ENCODE measurements at places on chromosomes 2 and 18.

GRCh38 chr2:221590861-221591365 lies 18.8 kb upstream of the EPHA4 start:
- no peak for DNase-seq

DNA sequence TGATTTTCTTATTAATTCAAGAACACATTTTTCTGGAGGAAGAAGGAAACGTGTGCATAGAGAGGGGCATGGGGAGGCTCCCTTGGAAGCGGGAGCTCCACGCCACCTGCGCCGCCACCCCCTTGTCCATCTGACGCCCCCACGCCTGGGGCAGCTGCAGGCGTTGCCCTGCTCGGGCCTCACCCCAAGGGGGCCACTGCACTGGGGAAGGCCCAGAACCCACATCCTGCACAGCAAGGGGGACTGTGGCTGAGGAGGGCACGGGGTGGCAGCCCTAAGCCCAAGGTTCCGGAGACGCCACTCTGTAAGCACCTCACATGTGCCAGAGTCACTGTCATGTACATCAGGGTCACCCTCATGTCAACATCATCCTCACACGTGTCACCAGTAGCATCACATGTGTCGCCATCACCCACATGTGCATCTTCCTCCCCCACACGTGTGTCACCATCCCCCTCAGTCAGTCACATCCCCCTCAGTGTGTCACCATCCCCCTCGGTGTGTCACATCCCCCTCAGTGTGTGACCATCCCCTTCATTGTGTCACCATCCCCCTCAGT lies 486.7 kb upstream of the SALL3 start:
- no peak for DNase-seq

DNA sequence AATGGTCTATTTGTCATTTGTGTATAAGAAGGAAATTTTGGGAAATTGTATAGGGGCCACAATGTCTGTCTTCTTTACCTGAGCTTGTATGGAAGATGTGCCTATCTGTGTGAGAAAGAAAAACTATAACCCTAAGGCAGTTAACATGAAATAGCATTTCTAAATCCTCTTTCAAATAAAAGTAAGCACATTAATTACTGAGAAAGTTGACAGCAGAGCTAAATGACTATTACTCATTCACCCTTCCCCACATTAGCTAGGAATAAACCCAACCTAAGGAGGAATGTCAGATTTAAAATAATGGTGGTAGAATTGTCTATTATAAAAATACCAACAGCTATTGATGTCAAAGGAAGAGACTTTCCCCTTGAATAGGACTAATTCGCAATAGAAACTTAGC lies 56.2 kb downstream of the SLC38A11 start:
- DNase-seq, result peak; percentile 31

DNA sequence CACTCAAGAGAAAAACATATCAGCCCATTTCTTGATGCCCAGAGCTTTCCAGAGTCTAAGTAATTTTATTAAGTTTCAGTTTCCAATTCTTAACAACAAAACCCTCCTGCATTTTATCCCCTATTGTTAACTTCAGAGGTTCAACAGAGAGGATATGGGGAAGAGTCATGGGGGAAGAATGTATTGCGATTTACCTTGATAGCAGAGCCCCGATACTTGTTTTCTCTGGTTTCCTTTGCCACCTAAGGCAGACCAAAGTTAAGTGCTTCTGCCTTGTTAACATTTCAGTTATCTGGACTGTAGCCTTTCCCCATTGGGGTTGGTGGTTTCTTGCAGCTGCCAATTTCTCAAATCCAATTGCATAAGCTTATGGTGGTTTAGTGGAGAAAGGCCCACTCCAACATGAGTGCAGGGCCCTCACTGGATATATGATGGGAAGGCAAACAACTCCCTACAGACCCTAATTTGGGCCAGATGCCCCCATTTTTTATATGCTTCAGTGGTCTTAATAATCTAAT lies 82.0 kb upstream of the ITGB6 start:
- peak; percentile 40 for DNase-seq

- no peak for DNase-seq
These were observed 118.8 kb downstream of the LDLRAD4 start for GRCh38 chr18:13337369-13337768.

DNA sequence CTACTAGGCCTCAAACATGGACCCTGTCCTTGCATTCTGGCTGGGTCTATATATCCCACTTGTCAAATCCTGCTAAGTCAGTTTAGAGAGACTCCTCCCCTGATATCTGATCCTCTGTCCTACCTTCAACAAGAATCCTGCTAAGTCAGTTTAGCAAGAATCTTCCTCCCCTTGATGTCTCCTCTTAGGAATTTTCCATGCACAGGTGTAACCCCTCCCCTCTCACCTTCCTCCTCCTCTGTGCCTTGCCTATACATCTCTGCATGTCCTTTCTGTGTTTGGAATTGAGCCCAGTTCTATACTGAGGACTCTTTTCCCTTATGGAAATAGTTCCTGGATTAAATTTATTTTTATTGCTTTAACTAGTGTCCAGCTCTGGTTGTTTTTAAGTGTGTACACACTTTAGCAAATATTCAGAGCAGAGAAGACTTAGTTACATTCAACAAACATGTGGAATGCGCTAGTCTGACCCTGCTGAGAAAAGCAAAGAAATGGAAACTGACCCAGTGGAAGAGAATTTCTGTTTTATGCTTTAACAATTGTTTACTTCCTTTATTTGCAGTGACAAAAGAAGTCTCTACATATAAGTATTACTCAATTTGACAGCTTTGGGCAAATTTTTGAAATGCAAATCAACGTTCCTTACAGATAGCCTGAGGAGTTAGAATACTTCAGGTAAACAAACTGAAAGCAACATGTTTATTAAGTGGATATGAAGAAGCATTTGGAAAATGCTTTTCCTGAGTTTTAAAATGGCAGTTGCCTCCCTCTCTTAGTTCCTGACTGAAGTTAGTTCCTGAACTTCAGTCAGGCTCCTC lies 80.6 kb downstream of the RIT2 start:
- no peak for DNase-seq

DNA sequence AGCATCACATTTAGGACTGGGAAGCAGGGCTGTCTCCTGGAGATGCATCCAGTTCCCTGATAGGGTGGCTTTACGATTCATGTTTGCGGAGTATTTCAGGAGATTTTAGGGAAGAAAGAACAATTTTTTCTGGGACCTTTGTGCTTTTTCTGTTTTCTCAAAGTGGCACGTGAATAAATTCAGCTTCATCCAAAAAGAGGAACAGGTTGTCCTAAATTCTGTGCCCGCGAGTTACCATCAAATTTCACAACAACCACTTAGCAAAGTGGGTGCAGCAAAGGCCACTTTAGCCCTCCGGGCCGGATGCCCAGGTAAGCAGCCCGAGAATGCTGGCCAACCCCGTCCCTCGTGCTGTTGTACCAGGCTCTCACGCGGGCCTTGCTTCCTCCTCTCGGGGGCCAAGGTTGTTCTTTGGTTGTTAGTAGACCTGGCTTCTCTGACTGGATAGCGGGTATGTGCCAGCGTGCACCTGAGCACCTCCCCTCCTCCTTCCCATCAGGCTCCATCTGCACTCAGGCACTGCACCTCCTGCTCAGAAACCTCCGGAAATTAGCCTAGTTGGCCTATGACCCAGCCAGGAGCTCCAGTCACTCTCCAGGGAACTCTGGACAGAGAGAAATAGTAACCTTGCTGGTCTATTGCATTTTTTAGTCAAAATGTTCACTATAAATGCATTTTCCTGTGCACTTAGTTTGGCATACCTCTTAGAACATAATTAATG lies 83.0 kb downstream of the CMPK2 start:
- DNase-seq, result no peak

DNA sequence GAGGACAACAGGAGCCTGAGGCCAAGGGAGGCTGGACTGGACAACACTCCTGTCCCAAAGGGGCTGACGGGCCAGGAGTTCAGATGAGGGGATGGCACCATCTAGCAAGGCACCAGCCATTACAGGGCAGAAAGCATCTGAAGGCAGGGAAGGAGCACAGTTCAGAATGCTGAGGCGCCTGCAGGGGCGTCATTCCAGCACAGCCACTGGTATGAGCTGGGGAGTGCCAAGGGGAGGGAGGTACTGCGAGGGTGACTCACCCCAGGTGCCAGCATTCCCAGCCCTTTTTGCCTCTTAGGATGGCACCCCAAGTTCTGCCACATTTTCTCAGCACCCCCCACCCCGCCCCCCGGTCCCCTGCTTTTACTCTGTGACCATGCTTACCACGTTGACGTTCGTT lies 129.8 kb upstream of the EPAS1 start:
- DNase-seq, result peak; percentile 74

GRCh38 chr2:46351098-46351749 lies 54.0 kb downstream of the EPAS1 start:
- DNase-seq, result no peak

DNA sequence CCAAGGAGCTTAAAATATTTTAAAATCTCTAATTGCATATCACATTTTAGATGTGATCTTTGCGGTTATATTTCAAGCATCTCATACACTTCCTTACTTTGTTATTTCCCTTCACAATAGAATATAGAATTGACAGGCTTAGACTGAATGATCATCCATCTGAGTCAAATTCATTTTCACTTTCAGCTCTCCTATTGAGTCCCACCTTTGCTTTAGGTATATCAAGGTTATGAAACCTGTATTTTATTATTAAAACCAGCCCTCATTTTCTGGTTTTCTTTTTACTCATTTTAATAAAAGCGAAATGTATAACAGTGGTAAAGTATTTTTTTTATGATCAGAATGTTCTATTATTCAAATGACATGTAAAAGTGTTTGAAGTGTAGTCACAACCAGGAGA lies 162.9 kb upstream of the KYNU start:
- DNase-seq, result no peak

GRCh38 chr2:179313057-179313456 lies 48.4 kb upstream of the SESTD1 start:
- DNase-seq, result no peak
